CD4-positive, CD25-positive, alpha-beta regulatory T cell (primary cell): ENCODE measurements at places on chromosomes 12 and 14.

GRCh38 chr12:22691319-22691718, 66.3 kb downstream of the ETNK1 start:
- no peaks in the 10 kb centered on the region for H3K4me1 ChIP-seq
- H3K27me3 ChIP-seq, result no peaks in the 10 kb centered on the region
- DNase-seq, result no peak

GRCh38 chr12:69240631-69240995, 1.2 kb downstream of the CPSF6 start:
- DNase-seq, result peak; percentile 65
- peak overlapping the region; percentile 85 for H3K4me3 ChIP-seq

DNA sequence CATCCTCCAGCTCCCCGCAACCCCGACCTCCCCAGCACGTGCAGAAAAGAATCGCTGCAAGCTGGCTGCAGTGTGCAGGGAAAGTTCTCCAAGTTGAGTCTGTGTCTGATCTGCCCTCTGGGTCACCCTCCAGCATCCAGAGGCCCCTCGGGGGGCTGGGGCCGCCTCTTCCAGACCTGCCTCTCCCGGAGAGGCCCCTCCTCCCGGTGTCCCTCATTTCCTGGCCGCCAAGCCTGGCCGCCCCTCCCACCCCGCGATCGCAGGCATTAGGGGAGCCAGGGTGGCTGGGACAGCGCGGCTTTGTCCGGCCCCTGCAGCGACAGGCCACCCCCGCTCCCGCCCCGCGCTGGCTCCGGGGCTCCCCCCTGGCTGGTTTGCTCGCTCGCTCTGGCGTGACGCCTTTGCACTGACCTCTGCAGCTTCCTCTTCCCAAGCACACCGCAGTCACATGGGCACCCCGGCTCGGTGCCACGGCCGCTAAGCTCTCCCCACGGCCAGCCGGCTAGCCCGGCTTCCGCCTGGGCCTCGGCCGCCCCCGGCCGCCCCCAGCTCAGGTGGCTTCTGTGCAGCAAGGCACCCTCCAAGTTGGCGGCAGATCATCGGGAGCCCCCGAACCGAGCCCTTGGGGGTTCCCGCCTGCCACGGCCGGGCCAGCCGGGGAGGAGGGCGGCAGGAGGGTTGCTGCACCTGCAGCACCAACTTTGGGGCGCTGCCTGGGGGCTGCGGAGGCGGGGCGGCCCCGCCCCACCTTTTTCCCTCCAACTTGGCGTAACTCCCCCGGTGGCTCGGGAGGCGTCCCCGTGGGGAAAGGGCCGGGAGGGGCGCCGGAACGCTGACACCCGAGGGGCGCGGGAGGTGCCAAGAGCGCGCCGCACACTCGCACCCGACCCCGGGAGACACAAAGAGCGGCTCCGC, 43.7 kb downstream of the KDM2B start:
- peak; percentile 37 for DNase-seq
- peaks cover 41% of the 10 kb centered on the region for H3K4me1 ChIP-seq
- peak overlapping the region; percentile 93 for H3K27ac ChIP-seq
- peak overlapping the region; percentile 57 for H3K4me3 ChIP-seq
- peaks cover 11% of the 10 kb centered on the region for H3K36me3 ChIP-seq

GRCh38 chr12:118287728-118288127, 85.0 kb downstream of the TAOK3 start:
- H3K4me3 ChIP-seq, result no peak overlapping the region
- peaks cover 11% of the 10 kb centered on the region for H3K36me3 ChIP-seq
- H3K27me3 ChIP-seq, result no peaks in the 10 kb centered on the region

DNA sequence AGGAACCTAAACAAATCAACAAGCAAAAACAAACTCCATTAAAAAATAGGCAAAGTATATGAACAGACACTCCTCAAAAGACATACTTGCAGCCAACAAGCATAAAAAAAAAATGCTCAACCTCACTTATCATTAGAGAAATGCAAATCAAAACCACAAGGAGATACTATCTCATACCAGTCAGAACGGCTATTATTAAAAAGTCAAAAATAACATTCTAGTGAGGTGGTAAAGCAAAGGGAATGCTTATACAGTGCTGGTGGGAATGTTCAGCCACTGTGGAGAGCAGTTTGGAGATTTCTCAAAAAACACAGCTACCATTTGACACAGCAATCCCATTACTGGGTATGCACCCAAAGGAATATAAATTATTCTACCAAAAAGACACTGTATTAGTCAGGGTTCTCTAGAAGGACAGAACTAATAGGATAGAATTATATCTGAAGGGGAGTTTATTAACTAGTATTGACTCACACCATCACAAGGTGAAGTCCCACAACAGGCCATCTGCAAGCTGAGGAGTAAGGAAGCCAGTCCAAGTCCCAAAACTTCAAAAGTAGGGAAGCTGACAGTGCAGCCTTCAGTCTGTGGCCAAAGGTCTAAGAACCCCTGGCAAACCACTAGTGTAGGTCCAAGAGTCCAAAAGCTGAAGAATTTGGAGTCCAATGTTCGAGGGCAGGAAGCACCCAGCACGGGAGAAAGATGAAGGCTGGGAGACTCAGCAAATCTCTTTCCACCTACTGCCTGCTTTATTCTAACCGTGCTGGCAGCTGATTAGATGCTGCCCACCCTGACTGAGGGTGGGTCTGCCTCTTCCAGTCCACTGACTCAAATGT, 101.6 kb upstream of the KRAS start:
- peak overlapping the region; percentile 37 for H3K4me3 ChIP-seq
- no peaks in the 10 kb centered on the region for H3K36me3 ChIP-seq
- peak; percentile 15 for DNase-seq
- H3K27me3 ChIP-seq, result no peaks in the 10 kb centered on the region
- H3K27ac ChIP-seq, result no peak overlapping the region
- no peaks in the 10 kb centered on the region for H3K4me1 ChIP-seq

- H3K36me3 ChIP-seq, result peaks cover 50% of the 10 kb centered on the region
- no peak overlapping the region for H3K27ac ChIP-seq
- H3K4me1 ChIP-seq, result peaks cover 39% of the 10 kb centered on the region
- no peak for DNase-seq
- no peak overlapping the region for H3K4me3 ChIP-seq
- H3K27me3 ChIP-seq, result no peaks in the 10 kb centered on the region
These were observed 2.9 kb downstream of the PA2G4 start for GRCh38 chr12:56107242-56107641.

GRCh38 chr12:124497039-124497438, 70.4 kb downstream of the NCOR2 start:
- DNase-seq, result no peak
- no peak overlapping the region for H3K27ac ChIP-seq
- H3K4me3 ChIP-seq, result no peak overlapping the region
- H3K27me3 ChIP-seq, result no peaks in the 10 kb centered on the region
- peaks cover 24% of the 10 kb centered on the region for H3K4me1 ChIP-seq

GRCh38 chr12:76201316-76201715, 116.8 kb upstream of the NAP1L1 start:
- no peak overlapping the region for H3K27ac ChIP-seq
- H3K27me3 ChIP-seq, result peaks cover 26% of the 10 kb centered on the region
- no peak for DNase-seq
- no peak overlapping the region for H3K4me3 ChIP-seq

GRCh38 chr12:130418251-130418650, 80.6 kb downstream of the PIWIL1 start:
- no peaks in the 10 kb centered on the region for H3K27me3 ChIP-seq
- no peak overlapping the region for H3K27ac ChIP-seq
- H3K36me3 ChIP-seq, result no peaks in the 10 kb centered on the region
- no peak for DNase-seq
- H3K4me1 ChIP-seq, result no peaks in the 10 kb centered on the region

GRCh38 chr12:51661836-51662235, 70.8 kb downstream of the SCN8A start:
- no peak for DNase-seq
- H3K36me3 ChIP-seq, result no peaks in the 10 kb centered on the region
- no peak overlapping the region for H3K27ac ChIP-seq
- H3K4me1 ChIP-seq, result no peaks in the 10 kb centered on the region

- no peaks in the 10 kb centered on the region for H3K36me3 ChIP-seq
- peak; percentile 56 for DNase-seq
- peaks cover 8% of the 10 kb centered on the region for H3K4me1 ChIP-seq
- H3K27me3 ChIP-seq, result no peaks in the 10 kb centered on the region
- H3K27ac ChIP-seq, result peak within 1 kb of the TSS; percentile 39
These were observed at the start of gene C1R for GRCh38 chr12:7092229-7092985. Gene C1R (minus strand): TSS chr12:7092445. CDS start chr12:7092388, 57 bp downstream.

DNA sequence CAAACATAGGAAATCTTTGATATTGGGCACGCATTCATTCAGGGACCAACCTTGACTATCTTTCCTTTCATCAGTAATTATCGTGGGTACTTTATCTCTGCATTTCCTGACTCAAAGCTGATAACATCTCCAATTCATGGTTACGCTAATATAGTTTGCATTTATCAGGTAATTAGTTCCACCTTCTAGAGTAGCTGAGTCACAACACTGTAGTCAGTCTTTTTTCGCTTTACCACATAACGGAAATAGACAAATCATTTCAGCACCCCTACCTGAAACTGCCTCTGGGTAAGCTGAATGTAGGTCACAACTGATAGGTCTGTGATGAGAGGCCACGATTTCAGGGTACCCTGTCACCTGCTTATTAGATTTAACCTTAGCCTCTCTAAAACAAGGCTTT, 36.7 kb upstream of the IL22 start:
- peak overlapping the region; percentile 47 for H3K27ac ChIP-seq
- peak; percentile 67 for DNase-seq
- peaks cover 15% of the 10 kb centered on the region for H3K36me3 ChIP-seq
- no peaks in the 10 kb centered on the region for H3K27me3 ChIP-seq
- H3K4me3 ChIP-seq, result peak overlapping the region; percentile 56

- H3K4me3 ChIP-seq, result no peak overlapping the region
- no peak overlapping the region for H3K27ac ChIP-seq
These were observed 117.6 kb downstream of the KIF26A start for GRCh38 chr14:104256025-104256424.

DNA sequence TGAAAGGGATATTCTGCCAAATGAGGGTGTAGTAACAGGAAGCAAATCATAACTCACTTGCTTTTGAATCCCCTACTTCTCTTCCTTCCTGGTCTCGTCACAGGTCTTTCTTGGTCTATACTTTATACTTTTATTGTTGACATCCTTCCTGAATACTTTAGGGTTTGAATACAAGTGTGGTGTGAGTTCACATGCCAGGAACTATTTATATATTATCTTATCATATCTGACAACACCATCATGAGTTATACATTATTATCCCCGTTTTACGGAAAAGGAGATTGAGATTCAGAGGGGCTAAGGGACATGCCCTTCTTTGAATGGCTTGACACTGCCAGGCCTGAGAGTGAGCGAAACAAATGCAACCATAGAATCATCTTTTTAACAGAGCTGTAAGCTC, 33.0 kb upstream of the TSPAN8 start:
- no peak for DNase-seq
- H3K36me3 ChIP-seq, result no peaks in the 10 kb centered on the region
- H3K27me3 ChIP-seq, result no peaks in the 10 kb centered on the region
- no peak overlapping the region for H3K27ac ChIP-seq

DNA sequence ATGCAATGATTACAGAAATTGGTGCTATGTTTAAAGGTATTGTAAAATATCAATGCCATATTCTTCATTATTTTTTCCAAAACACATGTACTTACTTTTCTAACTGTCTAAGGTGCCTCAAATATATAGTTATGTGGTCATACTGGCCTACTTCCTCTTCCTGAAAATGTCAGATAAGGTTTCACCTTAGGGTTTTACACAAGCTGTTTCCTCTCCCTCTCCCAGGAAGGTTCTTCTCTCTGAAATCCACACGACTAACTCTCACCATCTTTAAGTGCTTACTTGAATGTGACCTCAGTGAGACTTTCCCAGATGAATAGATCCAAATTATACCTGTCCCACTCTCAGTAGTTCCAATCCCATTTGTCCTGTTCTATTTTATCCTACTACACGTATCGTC, 11.6 kb upstream of the CLEC4D start:
- no peak overlapping the region for H3K27ac ChIP-seq
- H3K4me3 ChIP-seq, result no peak overlapping the region
- no peaks in the 10 kb centered on the region for H3K36me3 ChIP-seq
- peaks cover 3% of the 10 kb centered on the region for H3K4me1 ChIP-seq
- no peak for DNase-seq

GRCh38 chr12:131852551-131853299, 24.5 kb downstream of the MMP17 start:
- H3K4me3 ChIP-seq, result no peak overlapping the region
- H3K27me3 ChIP-seq, result no peaks in the 10 kb centered on the region
- no peak overlapping the region for H3K27ac ChIP-seq
- H3K36me3 ChIP-seq, result no peaks in the 10 kb centered on the region
- no peaks in the 10 kb centered on the region for H3K4me1 ChIP-seq
- no peak for DNase-seq

DNA sequence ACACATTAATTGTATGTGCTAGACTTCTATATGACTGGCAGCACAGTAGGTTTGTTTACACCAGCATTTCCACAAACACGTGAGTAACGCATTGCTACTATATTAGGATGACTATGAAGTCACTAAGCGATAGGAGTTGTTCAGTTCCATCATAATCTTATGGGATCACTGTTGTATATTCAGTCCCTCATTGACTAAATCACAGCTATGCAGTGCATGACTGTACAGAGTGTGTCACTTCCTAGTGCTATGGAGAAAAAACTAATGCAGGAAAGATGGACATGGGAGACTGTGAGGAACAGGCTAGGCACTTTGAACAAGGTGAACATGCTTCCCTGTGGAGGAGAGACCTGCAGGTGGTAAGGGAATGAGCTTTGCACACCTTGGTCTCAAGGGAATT, 259.8 kb downstream of the NUAK1 start:
- DNase-seq, result no peak
- H3K4me3 ChIP-seq, result no peak overlapping the region
- H3K27ac ChIP-seq, result no peak overlapping the region

DNA sequence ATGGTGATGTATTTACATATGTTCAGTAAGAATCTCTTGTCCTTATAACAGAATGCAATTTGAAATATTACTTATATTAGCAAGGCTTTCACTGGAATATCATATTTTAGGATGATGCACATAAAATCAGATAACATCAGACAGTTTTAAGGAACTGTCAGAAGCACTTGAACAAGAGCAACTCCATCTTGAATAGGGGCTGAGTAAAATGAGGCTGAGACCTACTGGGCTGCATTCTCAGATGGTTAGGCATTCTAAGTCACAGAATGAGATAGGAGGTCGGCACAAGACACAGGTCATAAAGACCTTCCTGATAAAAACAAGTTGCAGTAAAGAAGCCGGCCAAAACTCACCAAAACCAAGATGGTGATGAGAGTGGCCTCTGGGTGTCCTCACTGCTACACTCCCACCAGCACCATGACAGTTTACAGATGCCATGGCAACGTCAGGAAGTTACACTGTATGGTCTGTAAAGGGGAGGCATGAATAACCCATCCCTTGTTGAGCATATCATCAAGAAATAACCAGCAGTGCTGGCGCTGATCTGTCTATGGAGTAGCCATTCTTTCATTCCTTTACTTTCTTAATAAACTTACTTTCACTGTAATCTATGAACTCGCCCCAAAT, 27.6 kb upstream of the ETV6 start:
- DNase-seq, result peak; percentile 24
- H3K4me1 ChIP-seq, result no peaks in the 10 kb centered on the region

DNA sequence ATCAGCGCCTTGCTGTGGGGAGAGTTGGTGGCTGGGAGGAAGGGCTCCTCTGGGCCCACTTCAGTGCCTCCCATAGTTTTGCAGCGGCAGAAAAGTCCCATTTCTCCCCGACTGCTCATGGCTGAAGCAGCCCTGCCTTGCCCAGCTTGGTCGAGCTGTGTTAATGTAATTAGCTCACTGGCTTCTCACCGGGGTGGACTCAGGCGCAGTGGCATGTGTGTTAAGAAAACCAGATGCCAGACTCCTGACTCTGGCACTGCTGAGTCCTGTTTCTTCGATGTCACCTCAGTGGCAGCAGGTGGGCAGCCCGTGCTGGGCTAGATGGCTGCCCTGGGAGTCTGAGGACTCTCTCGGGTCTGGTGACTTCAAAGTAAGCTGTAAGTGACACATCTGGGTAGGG, 47.4 kb downstream of the CHST11 start:
- peaks cover 86% of the 10 kb centered on the region for H3K4me1 ChIP-seq
- DNase-seq, result no peak
- H3K36me3 ChIP-seq, result peaks cover 9% of the 10 kb centered on the region
- H3K27ac ChIP-seq, result no peak overlapping the region
- H3K27me3 ChIP-seq, result no peaks in the 10 kb centered on the region
